Testis (tissue), 5 donors: ENCODE measurements at places on chromosomes 16 and 17.

GRCh38 chr16:84729716-84730320, 30.0 kb downstream of the USP10 start:
- DNase-seq: no peak

DNA sequence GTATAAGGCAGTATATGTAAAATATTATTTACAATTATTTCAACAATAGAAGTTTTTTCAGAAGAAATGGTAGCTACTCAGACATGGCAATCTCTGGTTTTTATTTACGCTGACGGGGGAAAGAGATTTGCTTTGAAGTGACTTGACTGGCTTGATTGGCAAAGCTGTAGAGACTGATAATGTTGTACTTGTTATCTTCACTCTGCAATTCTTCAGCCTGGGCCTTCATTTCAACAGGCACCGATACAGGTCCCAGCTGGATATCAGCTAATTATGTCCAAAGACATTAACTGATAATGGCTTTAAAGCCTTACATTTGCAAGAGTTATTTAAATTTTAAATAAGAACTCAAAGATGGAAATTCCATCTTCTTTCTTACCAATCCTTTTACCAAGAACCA, 151.4 kb upstream of the HS3ST3A1 start:
- no peak for DNase-seq

- no peak for DNase-seq
These were observed 50.1 kb downstream of the NACA2 start for GRCh38 chr17:61540874-61541273.

- DNase-seq: no peak
These were observed 64.1 kb downstream of the PLCG2 start for GRCh38 chr16:81843243-81843582.

- DNase-seq: no peak
These were observed 65.2 kb downstream of the NKD1 start for GRCh38 chr16:50613281-50613963.

DNA sequence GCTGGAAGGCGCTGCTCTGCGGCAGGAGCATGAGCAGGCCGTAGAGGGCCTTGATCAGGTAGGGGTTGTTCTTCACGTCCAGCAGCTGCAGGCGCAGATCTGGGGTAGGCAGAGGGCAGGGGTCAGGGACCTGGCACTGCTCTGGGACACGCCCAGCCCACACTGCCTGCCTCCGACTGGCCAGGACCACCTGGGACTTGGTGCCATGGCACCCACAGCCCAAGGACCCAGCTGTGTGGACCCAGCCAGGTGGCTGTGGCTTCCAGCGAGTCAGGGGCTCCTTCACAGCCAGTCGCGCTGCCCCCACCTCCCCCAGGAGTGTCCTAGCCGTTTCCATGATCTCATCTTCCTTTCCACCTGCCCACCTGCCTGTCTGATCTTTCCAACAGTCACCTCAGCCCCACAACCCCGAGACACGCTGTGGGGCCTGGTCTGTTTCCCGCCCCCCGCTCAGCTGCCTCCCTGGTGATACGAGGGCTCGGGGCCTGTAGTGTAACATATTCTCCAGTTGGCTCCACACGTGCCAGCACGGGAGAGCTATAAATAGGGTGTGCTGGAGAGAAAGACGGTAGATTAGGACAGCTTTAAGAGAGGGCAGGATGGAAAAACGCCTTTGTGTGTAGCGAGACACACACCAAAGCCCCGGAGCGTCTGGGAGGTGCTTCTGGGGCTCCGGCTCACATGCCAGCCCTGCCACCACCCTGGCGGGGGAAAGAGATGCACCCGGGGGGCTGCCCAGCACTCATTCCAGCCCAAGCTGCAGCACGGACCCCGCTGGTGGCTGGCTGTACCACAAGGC, 7.2 kb upstream of the MTSS2 start:
- DNase-seq: peak; percentile 72

GRCh38 chr17:72467841-72468653, 347.2 kb downstream of the SOX9 start:
- peak; percentile 31 for DNase-seq

- DNase-seq: no peak
These were observed 2.9 kb downstream of the FAM117A start for GRCh38 chr17:49760932-49761558.

- DNase-seq: peak; percentile 47
These were observed 539 bp upstream of the VAMP2 start for GRCh38 chr17:8162997-8163977.

GRCh38 chr17:31327534-31328159, 6.2 kb upstream of the EVI2A start:
- no peak for DNase-seq

GRCh38 chr17:79902146-79902791, 63.0 kb upstream of the CBX4 start:
- no peak for DNase-seq

- no peak for DNase-seq
These were observed 212.6 kb downstream of the RBFOX1 start for GRCh38 chr16:7545251-7545650.

GRCh38 chr16:28264656-28265055, 27.7 kb upstream of the SBK1 start:
- DNase-seq: peak; percentile 77

DNA sequence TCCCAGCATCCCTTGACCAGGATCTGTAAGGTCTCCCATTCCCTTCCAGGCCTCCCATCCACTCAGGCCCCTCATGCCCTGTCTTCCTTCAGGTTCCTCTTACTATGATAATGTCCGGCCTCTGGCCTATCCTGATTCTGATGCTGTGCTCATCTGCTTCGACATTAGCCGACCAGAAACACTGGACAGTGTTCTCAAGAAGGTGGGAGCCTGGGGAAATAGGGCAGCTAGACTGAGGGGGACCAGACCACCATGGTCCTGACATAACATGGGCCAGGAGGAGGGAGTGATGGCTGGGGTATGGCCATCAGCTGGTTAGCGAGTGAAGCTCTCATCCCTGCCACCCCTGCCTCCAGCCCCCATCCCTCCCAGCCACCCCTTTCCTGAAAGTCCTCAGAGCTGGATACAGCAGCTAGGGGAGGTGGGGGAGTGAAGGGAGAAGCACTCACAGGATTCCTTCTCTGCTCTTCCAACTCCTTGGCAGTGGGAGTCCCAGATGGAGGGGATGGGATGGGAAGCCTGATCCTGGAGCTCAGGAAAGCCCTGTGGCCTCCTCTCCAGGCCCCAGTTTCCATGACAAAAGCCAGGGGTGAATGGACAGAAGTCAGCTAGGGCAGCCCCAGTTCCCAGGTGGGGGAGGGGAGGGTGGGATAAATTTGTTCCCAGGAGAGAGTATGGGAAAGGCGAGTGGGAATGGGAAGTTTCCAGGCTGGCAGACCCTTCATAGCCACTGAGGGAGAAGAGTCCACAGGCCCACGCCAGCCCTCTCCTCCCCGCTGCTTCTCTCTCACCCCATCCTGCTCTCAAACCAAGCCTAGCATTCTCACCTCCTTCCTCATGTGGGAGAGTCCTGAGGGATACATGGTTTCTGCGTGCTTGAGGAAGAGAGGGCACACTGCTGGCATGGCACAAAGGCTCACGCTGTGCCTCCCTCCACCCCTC, 2.3 kb downstream of the RND2 start:
- no peak for DNase-seq

GRCh38 chr16:284204-285120, 1.5 kb downstream of the PDIA2 start:
- DNase-seq: no peak

GRCh38 chr16:9904526-9904925, 277.7 kb downstream of the GRIN2A start:
- no peak for DNase-seq

GRCh38 chr16:86930001-86930400, 351.7 kb downstream of the FOXL1 start:
- no peak for DNase-seq

DNA sequence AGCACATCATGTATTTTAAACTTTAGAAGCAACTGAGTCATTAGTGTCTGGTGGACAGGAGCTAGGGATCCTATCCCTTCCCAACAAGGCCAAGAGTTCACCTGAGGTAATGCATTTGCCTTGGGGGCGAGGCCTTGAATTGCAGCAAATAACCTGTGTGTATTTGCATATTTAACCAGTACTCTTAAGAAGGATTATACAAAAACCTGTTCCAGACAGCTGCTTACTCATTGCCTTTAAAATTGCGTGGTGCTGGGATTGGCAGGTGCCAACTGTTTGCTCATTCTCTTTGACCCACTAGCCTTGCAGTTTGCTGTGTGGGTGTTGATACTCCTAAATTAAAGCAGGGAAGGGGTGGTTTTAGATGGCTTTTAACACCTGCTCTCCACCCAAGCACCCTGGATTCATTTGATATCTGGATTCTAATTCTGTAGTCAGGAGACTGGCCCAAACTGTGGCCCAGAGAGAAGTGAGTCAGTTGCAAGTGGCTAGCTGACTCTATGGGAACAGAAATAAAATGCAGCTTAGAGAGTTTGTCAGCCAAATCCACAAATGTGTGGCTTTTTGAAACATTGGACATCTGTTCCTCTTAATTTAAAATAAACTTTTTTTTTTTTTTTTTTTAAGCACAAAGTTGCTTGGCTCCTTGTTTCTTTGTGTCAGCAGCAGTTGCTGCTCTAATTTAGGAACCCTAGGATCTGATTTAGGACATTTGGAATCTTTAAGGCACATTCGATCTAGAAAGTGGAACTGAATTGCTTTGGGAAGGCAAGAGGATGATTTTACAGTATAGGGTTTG, 46.9 kb downstream of the TUBD1 start:
- no peak for DNase-seq

DNA sequence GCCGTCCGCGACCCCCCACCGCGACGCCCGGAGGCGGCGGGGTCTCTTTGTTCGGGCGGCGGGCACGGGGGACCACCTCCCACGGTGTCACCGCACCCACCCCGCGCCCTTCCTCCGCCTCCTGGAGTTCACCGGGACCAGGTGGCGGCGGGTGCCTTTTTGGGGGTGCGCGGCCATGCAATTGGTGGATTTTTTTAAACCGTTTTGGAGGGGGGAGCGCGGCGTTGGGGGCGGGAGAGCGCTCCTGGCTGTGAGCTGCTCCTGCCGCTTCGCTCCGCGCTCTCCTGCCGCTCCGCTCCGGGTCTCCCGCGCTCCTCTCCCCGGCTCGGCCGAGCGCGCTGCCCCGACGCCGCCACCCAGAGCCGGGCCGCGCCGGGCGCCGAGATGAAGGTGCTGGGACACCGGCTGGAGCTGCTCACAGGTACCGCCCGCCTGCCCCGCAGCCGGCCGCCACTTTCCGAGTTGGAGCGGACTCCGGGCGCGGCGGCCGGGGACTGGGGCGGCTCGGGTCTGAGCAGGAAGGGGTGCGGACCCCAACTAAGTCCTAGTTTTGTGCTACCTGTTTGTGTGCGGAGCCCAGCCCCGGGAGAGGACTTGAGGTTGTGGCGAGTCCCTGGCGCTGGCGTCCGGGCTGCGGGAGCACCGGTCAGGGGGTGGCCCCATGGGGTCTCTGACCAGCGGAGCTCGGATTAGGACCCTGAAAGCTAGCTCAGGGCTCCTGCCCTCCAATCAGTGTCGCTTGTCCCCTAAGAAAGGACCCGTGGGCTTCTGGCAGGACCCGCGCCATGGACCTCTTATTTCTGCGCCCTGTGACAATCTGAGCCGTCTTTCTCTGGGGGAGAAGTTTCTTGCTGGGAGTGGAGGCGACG, 35.7 kb upstream of the NDRG4 start:
- DNase-seq: no peak

DNA sequence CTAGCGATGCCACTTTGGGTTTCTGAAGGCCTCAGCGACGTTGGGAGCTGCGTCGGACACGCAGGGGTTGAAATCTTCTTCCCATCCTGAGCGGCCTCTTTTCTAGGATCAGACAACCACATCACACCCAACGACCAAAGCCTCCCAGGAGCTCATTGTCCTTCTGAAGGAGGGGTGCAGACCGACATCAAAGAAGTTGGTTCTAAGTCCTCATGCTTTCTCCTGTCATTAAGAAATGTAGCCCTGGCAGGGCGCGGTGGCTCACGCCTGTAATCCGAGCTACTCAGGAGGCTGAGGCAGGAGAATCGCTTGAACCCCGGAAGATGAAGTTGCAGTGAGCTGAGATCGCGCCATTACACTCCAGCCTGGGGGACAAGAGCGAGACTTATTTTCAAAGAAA, 1681.9 kb downstream of the TP53TG3F start:
- DNase-seq: no peak

DNA sequence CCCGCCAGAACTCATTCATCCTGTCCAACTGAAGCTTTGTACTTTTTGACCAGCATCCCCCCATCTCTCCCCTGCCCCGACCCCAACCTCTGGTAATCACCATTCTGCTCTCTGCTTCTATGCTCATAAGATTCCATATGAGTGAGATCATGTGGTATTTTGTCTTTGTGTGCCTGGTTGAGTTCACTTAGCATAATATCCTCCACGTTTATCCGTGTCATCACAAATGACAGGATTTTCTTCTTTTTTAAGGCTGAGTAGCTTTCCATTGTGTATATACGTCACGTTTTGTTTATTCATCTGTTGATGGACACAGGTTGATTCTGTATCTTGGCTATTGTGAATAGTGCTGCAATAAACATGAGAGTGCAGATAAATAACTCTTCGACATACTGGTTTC, 278.9 kb downstream of the SNX29 start:
- no peak for DNase-seq

GRCh38 chr17:65055280-65055707, 1.2 kb downstream of the GNA13 start:
- DNase-seq: no peak

- no peak for DNase-seq
These were observed 98.5 kb downstream of the SOX9 start for GRCh38 chr17:72219137-72219823.

GRCh38 chr16:12422233-12422632, 381.5 kb downstream of the CPPED1 start:
- peak; percentile 23 for DNase-seq

DNA sequence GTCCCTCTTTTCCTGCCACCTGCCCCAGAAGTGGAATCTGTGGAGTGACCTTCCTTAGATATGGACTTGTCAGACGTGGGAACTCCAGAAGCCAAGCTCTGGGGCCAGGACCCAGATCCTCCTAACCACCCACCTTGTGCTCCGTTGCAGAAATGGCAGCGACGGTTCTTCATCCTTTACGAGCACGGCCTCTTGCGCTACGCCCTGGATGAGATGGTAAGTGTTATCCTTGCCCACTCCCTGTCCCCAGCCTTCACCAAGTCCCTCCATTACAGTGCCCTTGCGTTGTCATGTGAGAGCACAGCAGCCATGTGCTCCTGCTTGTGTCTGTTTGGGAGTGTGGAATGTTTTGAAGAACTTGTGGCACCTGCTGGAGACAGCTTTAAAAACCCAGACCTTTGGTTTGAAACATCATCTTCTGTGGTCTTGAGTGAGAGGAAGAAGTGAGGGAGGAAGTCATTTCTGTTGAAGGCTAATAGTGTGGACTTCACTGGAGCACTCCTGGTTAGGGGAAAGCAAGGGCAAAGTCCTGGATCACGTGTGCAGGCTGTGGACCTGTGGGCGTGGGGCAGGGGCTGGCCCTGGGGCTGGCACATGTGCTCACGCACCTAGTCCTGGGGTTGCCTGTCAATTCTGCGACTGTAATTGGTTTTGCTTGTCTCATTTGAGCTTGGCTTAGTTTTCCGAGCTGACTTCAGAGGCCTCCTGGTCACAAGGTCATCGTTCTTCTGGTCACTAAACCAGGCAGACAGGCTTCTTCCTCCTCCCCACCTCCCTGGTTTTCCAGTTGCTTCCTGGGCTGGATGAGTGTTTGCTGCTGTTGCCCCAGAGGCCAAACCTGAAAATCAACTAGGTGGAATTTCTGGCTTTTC, 35.8 kb downstream of the MPRIP start:
- DNase-seq: no peak
